ENCODE measurements at places on chromosomes 4 and X. TPM values are rescaled to one million over a fixed set of nuclear protein-coding genes. Genes with fewer than 3 reads are reported as not detected.
A peak's percentile ranks its signal among the peaks of the same experiment; 100 is the strongest.

- peak; percentile 36 for DNase-seq
These were observed 795 bp upstream of the SH3KBP1 start for GRCh38 chrX:19887911-19888879.

GRCh38 chr4:5137927-5138326 is 86.6 kb downstream of the STK32B start:
- DNase-seq: no peak

DNA sequence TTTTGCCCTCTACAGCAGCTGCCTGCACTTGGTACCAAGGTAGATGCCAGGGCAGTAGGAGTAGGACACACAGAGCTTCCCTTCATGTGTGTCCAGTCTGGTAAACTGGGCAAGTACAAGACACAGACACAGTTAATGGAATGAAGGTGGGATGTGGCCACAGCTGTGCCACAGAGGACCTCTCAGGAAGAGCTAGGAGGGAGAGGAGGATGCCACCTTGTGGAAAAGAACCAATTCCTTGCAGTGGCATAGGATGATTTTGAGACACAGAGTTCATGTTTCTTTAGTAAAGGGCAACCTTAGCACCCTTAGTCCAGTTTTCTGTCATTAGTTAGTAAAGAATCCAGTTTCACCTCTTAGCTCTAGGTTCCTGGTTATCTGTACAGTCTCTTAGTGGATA is 36.3 kb upstream of the TBC1D14 start:
- DNase-seq: no peak

DNA sequence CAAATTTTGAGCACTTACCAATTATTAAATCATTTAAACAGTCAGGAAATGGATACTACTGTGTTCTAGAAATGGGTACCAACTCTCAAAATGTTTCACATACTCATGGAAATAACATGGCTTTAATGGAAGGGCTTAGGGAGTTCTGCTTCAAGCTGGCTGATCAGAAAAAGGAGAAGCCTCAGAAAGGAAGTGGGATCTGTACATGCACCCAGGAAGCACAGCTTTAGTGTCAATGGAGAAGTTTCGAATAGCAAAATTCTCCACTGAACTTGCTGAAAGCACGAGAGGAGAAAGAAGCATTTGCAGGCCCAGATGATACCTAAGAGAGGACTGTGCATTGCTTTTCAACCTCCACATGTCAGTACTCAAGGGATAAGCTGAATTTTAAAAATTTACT is 11.1 kb upstream of the HS3ST1 start:
- no peak for DNase-seq

- peak; percentile 12 for DNase-seq
These were observed 734 bp upstream of the GALNT7 start for GRCh38 chr4:173167758-173168395.

DNA sequence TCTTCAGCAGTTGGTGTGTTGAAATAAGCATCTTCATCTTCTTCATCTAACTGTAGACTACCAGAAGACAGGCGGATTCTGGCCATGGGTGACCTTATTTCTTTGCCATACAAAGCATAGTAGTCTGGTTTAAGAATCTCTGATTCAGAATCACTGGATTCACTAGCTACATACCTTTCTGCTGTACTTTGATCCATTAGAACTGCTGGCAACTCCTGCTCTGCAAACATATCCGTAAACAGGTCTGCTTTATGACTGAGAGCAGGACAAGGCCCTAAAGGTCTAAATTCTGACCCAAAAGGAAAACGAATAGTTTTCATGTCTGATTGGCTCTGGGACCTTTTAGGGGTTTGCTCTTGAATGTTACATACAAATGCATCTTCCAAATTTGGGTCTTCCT is 49.9 kb downstream of the FRMD7 start:
- DNase-seq: no peak

GRCh38 chr4:40421839-40422708 is 86.9 kb downstream of the CHRNA9 start:
- DNase-seq: no peak

DNA sequence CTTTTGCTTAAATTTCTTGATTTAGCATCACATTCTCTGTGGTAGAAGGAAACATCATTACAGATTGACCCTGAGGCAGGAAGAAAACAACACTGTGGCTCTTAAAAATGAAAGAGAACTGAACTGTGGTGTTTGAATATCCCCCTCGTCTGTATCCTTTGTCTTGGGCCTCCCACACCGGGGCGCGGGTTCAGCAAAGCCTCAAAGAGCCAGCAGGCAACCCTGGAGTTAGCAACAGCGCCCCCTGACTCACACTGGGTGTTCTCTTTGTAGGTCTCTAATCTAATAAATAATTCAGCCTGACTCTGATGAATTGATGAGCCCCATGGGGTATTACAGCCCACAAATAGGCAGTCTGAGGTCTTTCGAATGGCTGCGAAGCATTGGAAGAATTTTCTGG is 46.1 kb upstream of the CTSO start:
- DNase-seq: no peak

DNA sequence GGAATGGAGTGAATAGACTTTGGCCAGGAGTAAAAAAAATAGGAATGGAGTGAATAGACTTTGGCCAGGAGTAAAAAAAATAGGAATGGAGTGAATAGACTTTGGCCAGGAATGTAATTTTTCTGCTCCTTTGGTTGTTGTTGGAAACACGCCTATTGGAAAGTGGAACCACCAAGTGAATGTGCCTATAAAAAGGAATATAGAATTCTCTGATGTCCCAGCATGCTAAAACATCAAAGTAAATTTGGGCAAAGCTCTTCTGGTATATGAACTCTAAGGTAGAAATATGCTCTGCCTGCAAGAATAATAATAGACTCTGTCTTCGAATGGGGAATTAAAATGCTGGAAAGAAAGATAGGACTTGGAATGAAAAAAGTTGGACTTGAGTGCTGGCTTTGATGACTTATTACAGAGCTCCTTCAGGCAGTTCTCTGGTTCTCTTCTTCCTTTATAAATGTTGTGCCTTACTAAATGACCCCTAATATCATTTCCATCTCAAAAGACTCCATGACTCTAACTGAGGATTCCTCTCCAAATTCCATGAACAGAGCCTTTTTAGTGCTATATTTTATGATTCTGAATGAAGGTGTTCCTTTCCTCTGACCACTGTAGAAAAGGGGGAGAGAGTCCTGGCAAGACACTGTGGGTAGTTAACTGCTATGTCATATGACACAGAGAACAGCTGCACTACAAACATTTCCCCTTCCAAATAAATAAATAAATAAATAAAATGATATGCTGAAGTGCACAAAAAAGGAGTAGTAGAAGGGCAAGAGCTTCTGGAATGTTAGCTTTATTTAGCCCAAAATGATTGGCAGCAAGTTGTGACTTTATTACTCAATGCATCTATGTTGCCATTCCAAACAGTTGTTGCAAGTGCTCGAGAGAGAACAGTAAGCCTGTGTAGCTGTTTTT is 13.5 kb upstream of the GBA3 start:
- DNase-seq: no peak

DNA sequence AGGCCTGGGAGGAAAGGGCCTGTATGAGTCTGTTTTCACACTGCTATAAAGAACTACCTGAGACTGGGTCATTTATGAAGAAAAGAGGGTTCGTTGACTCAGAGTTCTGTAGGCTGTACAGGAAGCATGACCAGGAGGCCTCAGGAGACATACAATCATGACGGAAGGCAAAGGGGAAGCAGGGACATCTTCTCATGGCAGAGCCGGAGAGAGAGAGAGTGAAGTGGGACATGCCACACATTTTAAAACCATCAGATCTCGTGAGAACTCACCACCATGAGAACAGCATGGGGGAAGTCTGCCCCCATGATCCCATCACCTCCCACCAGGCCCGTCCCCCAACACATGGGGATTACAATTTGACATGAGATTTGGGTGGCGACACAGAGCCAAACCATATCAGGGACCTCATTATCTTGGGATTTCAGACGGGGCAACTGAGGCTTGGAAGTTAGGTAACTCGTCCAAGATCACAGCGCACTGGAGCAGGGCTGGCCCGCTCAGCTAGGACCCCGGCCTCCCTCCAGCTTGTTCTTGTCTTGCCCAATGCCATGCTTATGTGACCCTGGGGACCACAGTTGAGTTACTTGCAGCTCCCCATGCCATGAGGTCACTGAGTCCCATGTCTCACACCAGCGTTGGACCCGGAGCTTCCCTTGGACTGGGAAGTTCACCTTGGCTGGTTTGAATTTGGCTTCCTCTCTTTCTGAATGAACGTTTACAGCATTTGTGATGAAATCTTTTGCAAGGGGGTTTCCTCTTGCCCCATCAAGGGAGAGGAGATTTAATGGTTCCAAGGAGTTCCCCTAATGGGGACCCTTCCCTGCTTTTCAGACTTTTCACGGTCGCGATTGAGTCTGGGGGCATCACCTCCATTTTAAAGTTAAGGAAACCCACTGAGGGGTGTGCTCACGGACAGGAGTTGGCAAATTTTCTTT is 18.1 kb downstream of the HTRA3 start:
- DNase-seq: no peak

GRCh38 chr4:122946142-122946541 is 23.7 kb upstream of the NUDT6 start:
- no peak for DNase-seq

GRCh38 chr4:184147858-184148737 is 69.6 kb downstream of the ENPP6 start:
- DNase-seq: no peak

DNA sequence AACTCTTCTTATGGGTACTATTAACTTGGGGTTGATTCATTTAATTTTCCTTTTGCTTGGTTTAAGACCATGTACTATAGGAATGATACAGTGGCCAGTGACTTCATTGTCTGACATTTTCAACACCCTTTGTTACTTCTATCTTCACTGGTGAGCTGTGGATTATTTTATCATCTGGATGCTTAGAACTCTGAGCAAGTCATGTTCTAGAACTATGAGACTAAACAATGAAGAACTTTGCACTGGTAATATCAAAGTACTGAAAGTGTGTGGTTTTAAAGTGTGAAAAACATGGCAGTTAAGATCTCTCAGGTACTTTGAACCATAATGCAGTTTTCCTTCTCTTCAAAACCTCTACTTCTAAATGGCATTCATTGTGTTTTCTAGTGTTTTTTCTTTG is 47.8 kb downstream of the MAP7D3 start:
- DNase-seq: no peak

DNA sequence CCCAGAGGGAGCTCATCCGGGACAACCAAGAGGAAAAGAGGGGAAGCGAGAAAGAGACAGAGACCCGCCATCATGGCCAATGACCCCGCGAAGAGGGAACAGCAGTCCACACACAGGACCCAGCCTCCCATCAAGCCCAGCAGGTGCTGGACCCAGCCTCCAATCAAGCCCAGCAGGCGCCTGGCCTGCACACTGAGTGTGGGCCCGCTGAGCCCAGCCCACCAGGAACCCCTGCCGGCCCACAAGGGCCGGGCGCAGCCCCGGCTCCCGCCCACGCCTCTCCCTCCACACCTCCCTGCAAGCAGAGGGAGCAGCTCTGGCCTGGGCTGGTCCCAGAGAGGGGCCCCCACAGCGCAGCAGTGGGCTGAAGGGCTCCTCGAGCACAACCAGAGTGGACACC is 391.1 kb downstream of the IDS start:
- DNase-seq: no peak

The CISD2 gene
- 36.3 TPM for total RNA-seq

The NXF2B gene
- not detected for total RNA-seq

Measured in activated T-cell treated with anti-CD3 and anti-CD28 coated beads, Interleukin-2, amount 50 U/mL, for 72 hours (primary cell).